ENCODE measurements at places on chromosomes 5 and 9.

- DNase-seq, result no peak
Observed at GRCh38 chr9:134585746-134586706, 55.6 kb upstream of the COL5A1 start.

- DNase-seq, result no peak
Observed at GRCh38 chr5:56337715-56338319, 104.7 kb upstream of the ANKRD55 start.

DNA sequence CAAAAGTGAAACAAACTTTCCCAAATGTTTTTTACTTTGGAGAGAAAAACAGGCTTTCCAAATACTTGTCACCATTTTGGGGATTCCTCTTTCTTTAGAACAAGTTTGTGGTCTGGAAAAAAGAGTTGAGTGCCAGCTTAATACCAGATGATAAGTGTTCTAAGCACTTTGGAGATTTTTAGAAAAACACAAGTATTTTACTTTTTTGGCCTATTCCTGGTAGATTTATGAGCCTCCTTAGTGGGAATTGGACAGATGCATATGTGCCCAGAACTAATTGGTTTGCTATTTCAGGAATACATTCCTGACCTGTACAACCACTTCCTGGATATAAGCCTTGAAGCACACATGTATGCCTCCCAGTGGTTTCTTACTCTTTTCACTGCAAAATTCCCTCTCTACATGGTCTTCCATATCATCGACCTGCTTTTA lies 40.5 kb downstream of the GPR21 start:
- peak; percentile 6 for DNase-seq

DNA sequence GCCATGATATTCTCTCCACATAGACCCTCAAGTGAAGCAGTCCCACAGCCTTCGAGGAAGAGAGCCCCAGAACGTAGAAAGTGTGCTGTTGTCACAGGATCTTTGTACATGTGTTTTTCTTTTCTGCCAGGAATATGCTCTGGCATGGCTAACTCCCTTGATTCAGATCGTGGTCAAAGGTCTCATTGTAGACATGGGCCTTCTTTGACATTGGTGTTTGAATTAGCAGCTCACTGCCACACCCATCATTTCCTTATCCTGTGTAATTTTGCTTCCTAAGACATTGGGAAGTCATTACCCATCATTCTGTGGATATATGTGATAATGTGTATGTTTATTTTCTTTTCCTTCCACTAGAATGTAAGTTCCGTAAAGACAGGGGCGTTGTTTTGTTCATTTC lies 25.5 kb downstream of the MTRR start:
- no peak for DNase-seq

GRCh38 chr9:7227951-7228350 lies 470.2 kb downstream of the KDM4C start:
- no peak for DNase-seq

- DNase-seq, result no peak
Observed at GRCh38 chr5:54764102-54765090, 221.0 kb downstream of the ESM1 start.

GRCh38 chr9:16320338-16320902 lies 550.0 kb downstream of the BNC2 start:
- no peak for DNase-seq

GRCh38 chr9:136762221-136762691 lies 2.1 kb downstream of the LCN15 start:
- no peak for DNase-seq

DNA sequence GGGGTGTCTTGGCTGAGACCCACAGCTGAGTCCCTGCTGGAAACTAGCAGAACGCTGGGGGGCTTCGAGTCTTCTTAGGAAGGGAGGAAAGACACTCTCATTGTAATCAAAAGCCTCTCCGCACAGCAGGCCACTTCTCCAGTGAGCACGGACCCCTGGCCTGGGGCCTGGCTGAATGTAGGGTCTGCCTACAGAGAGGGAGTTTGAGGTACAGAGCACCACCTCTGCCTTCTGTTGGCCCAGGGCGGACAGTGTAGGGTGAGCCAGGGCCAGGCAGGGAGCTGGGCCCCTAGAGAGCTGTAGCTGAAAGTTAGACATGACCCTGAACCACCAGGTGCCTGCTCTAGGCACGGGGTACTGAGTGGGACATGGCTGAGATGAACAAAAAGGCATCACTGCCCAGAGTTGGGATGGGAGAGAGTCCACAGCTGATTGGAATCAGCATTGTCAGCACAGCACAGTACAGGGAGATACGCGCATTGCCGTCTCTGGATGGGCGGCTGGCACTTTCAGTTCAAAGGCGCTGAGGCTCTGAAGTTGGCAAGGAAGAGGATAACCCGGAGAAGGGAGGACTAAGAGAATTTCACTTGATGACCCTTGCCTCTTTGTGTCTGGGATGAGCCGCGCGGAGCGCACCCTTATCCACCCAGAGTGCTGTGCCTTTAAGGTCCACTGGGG lies 363 bp upstream of the SLC25A48 start:
- peak; percentile 15 for DNase-seq

DNA sequence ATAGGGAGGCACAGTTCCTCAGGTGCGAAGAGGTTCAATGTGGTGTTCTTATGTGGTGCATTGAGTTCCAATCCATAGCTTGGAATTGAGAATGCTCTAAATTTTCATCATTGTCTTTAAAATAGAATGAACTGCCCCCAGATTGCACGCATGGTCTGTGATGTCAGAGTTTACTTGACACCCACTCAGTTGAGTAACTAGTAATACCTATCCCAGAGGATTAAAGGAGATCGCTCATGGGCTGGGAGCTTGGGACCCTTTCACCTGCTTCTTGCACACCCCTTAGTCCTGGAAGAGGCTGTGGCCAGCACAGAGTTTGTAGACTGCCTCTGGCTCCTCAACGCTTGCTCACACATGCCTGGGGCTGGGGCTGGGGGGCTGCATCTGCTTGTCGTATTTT lies 95.1 kb upstream of the OTULINL start:
- DNase-seq, result no peak

DNA sequence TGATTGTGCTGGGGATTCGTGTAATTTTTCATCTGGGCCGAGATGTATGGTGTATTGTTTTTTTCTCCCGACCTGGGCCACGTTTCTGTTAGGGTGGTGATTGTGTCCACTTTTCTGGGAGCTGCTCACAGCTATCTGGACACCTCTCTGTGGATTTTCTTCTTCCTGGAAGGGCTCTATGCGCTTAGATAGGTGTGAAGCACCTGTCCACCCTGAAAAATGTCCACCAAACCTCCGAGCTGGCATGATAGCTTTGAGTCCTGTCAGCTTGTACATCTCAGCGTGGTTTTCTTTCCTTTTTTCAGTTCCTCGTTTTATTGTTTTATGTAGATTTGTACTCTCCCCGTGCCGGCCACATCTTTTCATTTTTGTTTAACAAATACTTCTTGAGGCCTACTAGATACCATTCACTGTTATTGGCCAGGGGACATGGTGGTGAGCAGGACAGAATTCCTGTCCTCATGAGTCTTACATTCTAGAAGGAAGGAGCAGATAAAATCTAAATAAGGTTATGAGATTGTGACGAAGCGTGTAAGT lies 1.1 kb downstream of the UGCG start:
- DNase-seq, result peak; percentile 44

DNA sequence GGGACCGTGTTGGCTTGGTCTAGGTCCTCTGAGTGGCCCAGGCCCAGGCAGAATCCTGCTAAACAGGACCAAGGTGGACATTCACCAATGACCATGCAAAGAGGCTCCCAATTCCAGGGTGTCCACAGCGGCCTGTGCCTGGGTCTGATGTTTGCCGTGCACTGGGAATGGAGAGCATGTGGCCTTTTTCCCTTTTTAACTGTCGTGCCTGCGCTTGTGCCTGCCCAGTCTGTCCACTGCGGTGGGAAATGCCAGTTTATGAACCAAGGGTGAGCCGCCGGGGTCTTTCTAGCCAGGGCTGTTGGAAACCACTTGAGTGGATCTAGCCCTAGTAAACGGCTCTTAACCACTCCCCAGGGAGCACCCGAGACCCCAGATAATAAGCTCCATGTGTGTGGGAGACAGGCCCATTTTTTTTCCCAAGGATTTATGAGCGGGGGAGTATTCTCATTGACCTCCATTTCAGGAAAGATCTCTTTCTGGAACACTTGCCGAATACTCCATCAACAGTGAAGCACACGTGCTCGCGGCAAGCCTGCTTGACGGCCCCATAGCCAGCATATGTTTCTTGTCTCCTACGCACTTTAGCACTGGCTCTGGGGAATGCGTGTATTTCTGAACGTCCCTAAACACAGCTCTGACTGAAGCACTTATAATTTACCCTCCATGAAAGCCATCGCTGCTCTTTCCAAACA lies 93.2 kb upstream of the PHYKPL start:
- no peak for DNase-seq

DNA sequence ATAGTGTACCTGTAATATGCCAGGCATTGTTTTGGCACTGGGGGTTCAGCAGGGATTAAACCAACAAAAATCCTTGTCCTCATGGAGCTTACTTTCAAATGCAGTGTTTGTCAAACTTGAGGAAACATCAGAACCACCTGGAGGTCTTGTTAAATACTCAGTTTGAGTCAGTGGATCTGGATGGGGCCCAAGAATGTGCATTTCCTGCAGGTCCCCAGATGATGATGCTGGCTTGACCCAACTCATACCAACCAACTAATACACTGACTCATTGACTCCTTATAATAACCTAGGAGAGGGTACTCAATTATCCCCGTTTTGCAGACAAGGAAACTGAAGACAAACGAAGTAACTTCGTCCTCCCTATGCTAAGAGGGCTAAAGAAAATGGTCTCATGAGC lies 11.3 kb downstream of the WWC1 start:
- DNase-seq, result no peak

GRCh38 chr9:137588891-137589290 lies 1.4 kb downstream of the ZMYND19 start:
- no peak for DNase-seq

DNA sequence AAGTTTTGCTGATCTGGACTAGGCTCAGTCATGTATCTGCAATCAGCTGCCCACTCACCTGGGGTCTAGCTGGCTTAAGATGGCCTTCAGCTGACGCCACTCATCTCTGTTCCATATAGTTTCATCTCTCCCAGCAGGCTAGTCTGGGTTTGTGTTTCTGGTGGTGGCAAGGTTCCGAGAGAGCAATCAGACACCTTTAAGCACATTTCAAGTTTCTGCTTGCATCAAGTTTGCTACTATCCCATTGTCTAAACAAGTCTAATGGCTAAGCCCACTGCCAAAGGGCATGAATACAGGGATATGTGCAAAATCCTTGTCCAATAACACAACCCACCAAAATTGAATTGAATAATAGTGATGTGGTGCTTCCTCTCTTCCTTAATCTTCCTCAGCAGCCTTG lies 251.7 kb downstream of the PIK3R1 start:
- no peak for DNase-seq

- DNase-seq, result no peak
Observed at GRCh38 chr5:131228646-131229045, 35.2 kb upstream of the CDC42SE2 start.

DNA sequence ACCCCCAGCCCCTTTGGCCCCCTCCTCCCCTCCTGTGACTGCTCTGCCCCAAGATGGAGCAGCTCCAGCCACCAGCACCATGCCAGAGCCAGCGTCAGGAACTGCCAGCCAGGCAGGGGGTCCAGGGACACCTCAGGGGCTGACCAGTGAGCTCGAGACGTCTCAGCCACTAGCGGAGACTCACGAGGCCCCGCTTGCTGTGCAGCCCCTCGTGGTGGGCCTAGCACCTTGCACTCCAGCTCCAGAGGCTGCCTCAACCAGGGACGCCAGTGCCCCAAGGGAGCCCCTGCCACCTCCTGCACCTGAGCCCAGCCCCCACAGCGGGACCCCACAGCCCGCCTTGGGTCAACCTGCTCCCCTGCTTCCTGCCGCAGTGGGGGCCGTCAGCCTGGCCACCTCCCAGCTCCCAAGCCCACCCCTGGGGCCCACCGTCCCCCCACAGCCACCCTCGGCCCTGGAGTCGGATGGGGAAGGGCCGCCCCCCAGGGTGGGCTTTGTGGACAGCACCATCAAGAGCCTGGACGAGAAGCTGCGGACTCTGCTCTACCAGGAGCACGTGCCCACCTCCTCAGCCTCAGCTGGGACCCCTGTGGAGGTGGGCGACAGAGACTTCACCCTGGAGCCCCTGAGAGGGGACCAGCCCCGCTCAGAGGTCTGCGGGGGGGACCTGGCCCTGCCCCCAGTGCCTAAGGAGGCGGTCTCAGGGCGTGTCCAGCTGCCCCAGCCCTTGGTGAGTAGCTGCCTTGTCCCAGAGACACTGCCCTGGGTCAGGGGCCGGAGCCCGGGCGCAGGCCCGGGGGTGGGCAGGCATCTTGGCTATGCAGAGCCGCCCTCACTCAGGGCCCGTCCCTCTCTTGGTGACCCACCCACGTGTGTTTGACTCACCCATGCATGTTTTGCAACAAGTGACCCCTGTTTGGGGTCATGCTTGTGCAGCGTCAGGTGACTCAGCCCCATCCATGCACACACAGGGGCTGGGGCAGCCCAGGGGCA lies 105.2 kb downstream of the WNK2 start:
- DNase-seq, result no peak

- DNase-seq, result no peak
Observed at GRCh38 chr5:132234684-132235062, 7.0 kb upstream of the P4HA2 start.

- DNase-seq, result no peak
Observed at GRCh38 chr9:136858452-136858843, 6.3 kb downstream of the MAMDC4 start.

DNA sequence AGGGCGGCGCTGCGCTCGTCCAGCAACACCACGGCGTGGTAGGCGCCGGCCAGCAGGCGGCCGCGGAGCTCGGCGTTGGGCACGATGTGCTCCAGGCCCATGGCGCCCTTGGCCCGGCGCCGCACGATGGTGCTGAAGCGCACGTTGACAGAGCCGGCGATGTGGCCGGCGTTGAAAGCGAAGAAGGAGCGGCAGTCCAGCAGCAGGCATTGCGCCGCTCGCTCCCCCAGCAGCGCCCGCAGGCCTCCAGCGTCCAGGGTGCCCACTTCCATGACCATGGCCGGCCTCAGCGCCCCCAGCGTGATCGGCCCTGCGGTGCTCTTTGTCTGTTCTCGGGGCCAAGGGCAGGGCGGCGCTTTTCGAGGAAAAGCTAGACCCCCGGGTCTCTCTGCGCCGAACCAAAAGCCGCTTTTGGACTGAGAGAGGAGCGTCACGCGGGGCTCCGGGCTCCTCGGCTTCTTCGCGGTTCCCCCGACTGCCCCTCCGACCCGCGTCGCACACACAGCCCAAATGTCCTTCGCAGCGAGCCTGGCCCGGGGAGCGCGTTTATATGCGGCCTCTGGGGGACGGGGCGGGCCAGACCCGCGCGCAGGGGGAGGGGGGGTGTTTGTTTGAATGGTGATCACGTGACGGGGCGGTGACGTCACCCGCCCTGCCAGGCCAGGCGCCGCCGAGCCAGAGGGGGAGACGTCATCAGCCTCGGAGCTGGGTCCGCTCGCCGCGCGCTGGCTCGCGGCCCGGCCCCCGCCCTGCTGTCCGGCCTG lies at the start of gene DUSP1:
Gene DUSP1 (minus strand): TSS at position 521 of the 764 bp plus-strand sequence. CDS start 243 bp downstream, at position 278.
- peak; percentile 74 for DNase-seq
